T-helper 2 cell (primary cell): ENCODE measurements at places on chromosomes 4 and X.

GRCh38 chrX:31258166-31258565 lies 186.3 kb upstream of the FTHL17 start:
- DNase-seq: no peak

- DNase-seq: no peak
Measured at GRCh38 chrX:9859711-9860555, 73.7 kb downstream of the SHROOM2 start.

- DNase-seq: no peak
Measured at GRCh38 chr4:10006231-10006600, 15.1 kb downstream of the SLC2A9 start.

GRCh38 chr4:48196758-48197504 lies 62.9 kb upstream of the TXK start:
- no peak for DNase-seq

DNA sequence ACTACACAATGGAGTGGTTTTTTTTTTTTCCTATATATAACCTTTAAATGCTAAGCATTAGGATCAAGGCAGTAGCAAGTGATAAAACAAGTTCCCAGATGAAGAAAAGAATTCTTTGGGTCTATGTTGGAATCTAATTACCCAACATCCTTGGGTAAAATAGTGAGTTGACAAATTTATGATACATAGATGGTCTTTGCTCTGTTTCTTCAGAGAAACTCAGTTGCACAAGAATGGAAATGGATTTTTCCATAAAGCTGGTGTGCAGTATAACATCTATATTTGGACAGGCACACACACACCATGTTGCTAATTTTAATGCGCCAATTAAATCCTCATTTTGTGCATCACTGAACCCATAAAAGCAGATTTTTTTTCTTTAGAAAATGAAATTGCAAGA lies 137.0 kb upstream of the MED14 start:
- DNase-seq: no peak

DNA sequence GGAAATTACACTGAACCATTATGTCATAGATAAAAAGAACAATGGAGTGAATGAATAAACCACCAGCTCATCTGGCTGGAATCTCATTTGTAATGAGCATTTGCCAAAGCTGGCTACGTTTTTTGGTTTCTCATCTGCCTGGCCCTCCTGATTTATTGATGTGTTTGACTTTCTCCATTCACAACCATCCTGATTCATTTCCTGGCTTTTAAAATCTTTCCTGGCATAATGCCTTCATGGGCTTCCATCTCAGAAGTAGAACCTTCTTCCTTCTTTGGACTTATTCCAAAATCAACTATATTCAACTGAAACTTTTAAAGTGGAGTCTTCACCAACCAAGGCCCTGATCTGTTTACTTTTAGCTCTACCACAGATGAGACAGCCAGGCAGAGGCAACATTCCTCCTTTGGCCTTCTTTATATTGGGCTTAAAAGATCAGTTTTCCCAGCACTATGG lies 36.0 kb upstream of the ARSJ start:
- DNase-seq: no peak

DNA sequence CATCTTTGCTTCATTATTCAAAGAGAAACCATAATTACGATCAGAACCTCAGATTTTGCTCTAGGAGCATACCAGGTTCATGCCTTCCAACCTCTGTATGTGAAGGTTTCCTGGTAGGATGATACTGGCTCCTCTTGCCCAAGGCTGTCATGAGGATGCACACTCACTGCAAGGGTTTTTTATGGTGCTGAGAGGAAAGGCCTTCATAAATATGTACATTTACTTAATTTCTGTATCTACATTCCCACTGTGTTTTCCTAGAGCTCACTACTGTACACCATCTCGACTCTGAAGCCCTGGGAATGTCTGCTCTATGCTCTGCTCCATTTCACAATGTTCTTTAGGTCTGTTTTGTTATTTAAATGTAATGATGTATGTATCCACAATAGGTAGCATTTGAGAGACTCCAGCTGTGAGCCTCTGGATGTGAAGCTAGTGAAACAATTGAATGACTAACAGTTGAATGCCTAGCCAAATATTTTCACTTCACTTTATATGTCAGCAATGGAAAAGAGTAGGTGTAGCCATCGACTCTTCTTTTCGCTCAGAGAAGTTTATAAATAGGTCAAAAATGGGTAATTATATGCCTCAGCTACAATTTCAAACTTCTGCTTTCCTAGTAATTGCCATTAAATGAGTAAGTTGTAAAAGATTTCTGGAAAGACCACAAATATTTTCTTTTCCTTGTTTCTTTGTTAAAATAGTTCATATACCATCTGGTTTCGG lies 228.0 kb downstream of the PALLD start:
- no peak for DNase-seq

DNA sequence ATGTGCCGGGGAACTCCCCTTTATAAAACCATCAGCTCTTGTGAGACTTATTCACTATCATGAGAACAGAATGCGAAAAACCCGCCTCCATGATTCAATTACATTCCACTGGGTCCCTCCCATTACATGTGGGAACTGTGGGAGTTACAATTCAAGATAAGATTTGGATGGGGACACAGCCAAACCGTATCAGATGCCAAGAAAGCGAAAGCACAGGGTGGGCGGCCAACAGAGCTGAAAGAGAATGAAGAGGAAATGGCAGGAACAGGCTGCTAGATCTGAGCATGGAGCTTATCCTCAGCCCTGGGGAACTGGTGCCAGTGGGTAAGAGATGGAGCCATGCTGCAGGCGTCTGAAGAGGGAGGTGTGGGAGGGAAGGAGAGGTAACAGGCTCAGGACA lies 117.7 kb upstream of the PNPLA4 start:
- DNase-seq: no peak

DNA sequence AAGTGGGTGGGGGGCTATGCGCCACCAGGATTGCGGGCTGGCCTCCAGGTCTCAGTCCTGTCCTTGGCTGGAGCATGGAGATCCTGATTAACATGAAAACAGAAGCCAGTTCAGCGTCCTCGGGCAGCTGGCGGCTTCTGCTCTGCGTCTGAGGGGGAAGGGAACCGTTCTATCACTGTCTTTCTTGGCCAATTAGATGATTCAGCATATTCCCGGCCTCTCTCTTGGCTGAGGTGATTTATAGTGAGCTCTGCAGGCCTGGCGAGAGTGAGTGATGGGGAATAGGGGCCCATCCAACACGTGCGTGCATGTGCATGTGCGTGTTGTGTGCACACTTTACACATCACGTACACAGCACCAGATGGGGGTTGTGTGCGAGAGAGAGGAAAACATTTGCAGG lies 145.8 kb upstream of the ATP6AP2 start:
- DNase-seq: no peak

DNA sequence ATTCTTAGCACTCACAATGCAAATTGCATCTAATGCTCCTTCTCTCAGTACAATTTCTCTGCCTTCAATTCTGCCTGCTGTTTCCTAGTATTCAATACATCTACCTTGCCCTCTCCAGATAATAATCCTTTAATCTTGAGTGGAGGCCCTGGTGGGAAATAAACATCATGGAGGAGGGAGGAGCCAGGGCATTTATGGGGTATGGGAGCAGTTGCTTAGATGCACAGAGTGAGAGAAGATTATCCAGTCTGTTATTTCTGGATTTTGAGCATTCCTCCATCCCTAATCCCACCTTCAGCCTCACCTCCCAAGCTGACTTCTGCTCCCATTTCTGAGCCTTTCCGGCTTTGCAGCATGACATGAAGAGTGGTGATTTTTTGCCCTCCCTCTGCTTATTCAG lies 127.9 kb upstream of the PPP3CA start:
- DNase-seq: no peak

GRCh38 chr4:184533908-184534307 lies 59.6 kb upstream of the IRF2 start:
- DNase-seq: no peak

- peak; percentile 32 for DNase-seq
Measured at GRCh38 chr4:74531963-74532794, 87.2 kb downstream of the AREG start.

GRCh38 chr4:44157611-44158277 lies 290.9 kb downstream of the KCTD8 start:
- DNase-seq: no peak

GRCh38 chrX:118755633-118756032 lies 28.2 kb downstream of the IL13RA1 start:
- no peak for DNase-seq

GRCh38 chrX:9832811-9833210 lies 46.6 kb downstream of the SHROOM2 start:
- no peak for DNase-seq
